ENCODE measurements at places on chromosomes 1 and 21. TPM values are rescaled to one million over a fixed set of nuclear protein-coding genes. Genes with fewer than 3 reads are reported as not detected.

DNA sequence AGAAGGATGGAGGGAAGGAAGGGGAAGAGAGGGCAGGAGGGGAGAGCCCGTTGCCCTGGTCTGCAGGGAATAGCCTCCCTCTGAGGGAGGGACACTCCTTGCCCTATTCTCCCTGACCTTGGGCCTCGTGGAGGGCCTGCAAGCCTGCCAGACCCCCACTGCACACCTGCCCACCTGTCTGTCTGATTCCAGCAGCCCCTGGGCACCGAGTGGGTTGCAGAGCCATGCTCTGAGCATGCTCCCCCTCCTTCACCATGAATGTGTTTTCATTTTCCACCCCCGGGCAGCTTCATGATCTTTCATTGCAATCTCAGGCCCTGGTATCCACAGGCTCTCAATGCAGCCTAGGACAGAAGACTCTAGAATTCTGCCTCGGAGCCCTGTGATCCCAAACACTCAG, 5.1 kb upstream of the NPHP4 start:
- DNase-seq, result peak; percentile 65

DNA sequence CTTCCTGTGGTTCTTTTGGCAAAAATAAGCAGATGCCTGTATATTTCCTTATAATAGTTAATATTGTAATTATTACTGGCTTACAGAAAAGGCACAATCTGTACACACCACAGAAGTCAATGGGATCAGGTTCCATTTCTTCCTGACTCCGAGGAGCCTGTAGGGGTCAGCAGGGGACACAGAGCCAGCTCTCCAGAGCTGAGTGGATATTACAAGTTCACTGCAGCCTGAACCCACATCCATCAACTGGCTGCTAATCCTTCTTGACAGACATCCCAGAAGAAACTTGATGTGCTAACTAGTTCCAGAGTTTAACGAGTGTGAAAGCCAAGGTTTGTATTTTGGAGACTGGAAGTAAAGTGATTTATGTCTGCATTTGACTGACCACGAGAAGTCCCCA, 203.8 kb downstream of the LMX1A start:
- DNase-seq, result no peak

Gene AMY1C
- not detected for polyA plus RNA-seq

- peak; percentile 83 for DNase-seq
Observed at GRCh38 chr1:170668209-170669106, 4.5 kb downstream of the PRRX1 start.

- DNase-seq, result no peak
Observed at GRCh38 chr1:83531521-83532309, 467.2 kb downstream of the TTLL7 start.

Gene SYCP1
- not detected for polyA plus RNA-seq

Measured in aorta (tissue), 5 donors.